ENCODE measurements at places on chromosomes 16 and 17. TPM values are rescaled to one million over a fixed set of nuclear protein-coding genes. Genes with fewer than 3 reads are reported as not detected.

DNA sequence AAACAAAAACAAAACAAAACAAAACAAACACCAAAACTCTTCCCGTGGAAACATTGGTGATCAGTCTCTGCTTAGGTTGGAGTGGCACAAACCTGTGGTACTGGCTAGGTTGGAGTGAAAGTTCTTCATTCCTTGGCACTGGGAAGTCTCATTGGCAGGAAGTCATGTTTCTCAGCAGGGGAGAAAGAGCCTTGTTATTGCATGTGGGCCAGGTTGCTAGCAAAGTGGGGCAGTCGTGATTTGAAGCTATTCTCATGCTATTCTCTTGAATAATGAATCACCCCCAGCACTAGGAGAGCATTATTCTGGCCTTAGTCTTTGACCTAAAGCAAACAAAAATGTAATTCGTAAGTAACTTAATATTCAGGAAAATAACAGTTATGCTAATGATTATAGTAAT lies 24.3 kb upstream of the B4GALNT2 start:
- H3K27me3 ChIP-seq, result no peaks in the 10 kb centered on the region
- H3K36me3 ChIP-seq, result no peaks in the 10 kb centered on the region
- H3K4me1 ChIP-seq, result peaks cover 11% of the 10 kb centered on the region

Gene TBC1D3K
- total RNA-seq, result not detected

- no peak overlapping the region for H3K27ac ChIP-seq
- no peaks in the 10 kb centered on the region for H3K36me3 ChIP-seq
- no peaks in the 10 kb centered on the region for H3K27me3 ChIP-seq
- no peak overlapping the region for H3K4me3 ChIP-seq
- H3K4me1 ChIP-seq, result peaks cover 5% of the 10 kb centered on the region
- DNase-seq, result peak; percentile 66
Observed at GRCh38 chr16:78227855-78228254, 128.4 kb downstream of the WWOX start.

GRCh38 chr17:4921320-4921719 lies 10.8 kb upstream of the GP1BA start:
- H3K36me3 ChIP-seq, result no peaks in the 10 kb centered on the region
- H3K4me3 ChIP-seq, result no peak overlapping the region
- H3K27me3 ChIP-seq, result no peaks in the 10 kb centered on the region
- H3K4me1 ChIP-seq, result peaks cover 6% of the 10 kb centered on the region
- no peak overlapping the region for H3K27ac ChIP-seq

Gene PLA2G10
- 0.53 TPM for total RNA-seq

Gene SPAG5
- 132 TPM for total RNA-seq

DNA sequence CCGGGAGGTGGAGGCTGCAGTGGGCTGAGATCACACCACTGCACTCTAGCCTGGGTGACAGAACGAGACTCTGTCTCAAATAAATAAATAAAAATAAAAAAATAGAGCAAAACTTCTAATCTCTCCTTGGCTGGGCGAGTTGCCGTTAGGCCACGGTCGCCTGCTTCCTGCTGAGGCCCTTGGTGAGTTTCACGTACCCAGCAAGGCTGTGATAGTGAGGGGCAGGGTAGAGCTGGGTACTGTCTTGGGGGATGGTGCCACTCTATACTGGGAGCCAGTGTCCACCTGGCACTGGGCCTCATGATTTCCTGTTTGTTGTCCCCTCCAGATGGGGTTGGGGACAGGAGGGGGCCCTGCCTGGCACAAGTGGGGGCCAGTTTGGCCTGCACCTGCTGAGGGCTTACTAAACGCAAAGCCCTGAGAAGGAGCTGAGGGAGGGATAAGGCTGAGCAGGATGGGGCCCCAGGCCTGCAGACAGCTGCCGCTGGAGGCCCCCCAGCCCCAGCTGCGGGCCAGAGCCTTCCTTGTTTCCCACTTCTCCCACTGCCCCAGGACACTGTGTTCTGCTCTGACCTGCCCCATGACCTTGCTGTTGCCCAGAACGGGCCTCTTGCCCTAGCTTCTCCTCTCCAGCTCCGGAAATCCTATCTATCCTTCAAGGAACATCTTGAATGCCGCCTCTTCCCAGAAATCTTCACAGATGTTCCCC lies 25.4 kb downstream of the GJD3 start:
- H3K4me3 ChIP-seq, result no peak overlapping the region
- peaks cover 11% of the 10 kb centered on the region for H3K4me1 ChIP-seq
- H3K27me3 ChIP-seq, result no peaks in the 10 kb centered on the region
- H3K36me3 ChIP-seq, result no peaks in the 10 kb centered on the region

DNA sequence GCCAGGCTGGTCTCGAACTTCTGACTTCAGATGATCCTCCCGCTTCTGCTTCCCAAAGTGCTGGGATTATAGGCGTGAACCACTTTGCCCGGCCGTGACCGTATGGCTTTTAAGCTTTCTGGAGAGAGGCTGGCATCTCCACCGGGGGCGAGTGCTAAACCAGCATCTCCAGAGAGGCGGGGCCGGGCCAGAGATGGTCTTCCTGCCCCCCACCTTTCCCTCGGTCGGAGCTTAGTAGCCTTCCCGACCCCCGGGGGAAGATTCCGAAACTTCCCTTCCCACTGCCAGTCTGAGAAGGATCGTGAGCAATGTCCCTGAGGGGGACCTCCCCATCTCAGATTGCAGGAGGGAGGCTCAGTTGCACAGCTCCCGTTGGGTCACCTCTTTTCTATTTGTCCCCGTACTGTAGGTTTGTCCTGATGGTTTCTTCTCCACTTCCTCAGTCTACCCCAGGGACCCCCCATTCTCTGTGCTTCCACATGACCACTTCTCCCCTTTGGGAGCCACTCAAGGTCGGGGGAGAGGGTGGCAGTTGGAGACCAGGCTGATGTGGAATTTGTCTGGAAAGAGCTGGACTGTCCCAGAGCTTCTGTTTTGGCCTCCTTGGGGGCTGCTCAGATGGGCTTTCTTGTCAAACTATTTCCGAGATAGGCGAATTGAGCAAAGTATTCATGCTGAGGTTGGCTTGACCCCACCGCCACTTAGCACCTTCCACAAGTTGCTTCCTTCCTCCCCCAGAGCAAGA lies 18.2 kb downstream of the IGF2BP1 start:
- DNase-seq, result peak; percentile 43
- no peaks in the 10 kb centered on the region for H3K27me3 ChIP-seq
- peaks cover 58% of the 10 kb centered on the region for H3K36me3 ChIP-seq
- H3K4me3 ChIP-seq, result no peak overlapping the region
- H3K27ac ChIP-seq, result peak overlapping the region; percentile 54

Gene VASN
- total RNA-seq, result 10.4 TPM

Gene SNAI3
- total RNA-seq, result 2.1 TPM

DNA sequence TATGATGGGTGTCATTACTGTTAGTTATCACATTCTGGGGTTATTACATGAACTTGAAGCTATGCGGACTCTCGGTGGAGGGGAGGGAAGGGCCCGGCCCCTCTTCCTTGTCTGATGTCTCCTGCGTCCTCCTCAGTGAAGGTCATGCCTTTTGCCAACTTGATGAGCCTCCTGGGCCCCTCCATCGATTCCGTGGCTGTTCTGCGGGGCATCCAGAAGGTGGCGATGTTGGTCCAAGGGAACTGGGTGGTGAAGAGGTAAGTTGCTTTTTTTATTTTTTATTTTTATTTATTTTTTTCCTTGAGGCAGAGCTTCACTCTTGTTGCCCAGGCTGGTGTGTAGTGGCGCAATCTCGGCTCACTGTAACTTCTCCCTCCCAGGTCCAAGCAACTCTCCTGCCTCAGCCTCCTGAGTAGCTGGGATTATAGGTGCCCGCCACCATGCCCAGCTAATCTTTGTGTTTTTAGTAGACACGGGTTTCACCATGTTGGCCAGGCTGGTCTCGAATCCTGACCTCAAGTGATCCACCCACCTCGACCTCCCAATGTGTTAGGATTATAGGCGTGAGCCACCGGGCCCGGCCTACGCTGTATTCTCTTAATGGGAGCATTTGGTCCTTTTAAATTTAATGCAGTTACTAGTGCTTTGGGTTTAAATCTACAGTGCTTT lies 21.6 kb downstream of the POLR3E start:
- H3K27ac ChIP-seq, result no peak overlapping the region
- no peak overlapping the region for H3K4me3 ChIP-seq
- no peaks in the 10 kb centered on the region for H3K4me1 ChIP-seq
- peak; percentile 91 for DNase-seq

All from endodermal cell (in vitro differentiated cells).